D341Med (cell line): ENCODE measurements at places on chromosomes 1 and 21.

DNA sequence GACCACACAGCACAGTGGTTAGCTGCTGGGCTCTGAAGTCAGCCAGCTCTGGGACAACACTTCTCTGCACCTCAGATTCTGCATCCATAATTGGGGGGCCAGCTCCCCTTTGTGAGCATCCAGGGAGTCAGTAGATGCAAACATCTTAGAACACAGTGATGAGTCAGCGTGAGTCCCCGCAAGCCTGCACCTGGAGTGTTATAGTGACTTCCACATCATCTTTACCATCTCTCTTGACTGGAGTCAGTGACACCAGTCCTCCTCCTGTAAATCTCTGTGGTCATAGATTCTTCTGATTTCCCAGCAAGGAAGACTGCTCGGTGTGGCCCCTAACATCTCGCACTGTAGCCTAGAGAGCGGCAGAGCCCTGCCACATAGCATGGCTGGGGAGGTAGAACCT is 13.9 kb upstream of the EDN2 start:
- DNase-seq: no peak

DNA sequence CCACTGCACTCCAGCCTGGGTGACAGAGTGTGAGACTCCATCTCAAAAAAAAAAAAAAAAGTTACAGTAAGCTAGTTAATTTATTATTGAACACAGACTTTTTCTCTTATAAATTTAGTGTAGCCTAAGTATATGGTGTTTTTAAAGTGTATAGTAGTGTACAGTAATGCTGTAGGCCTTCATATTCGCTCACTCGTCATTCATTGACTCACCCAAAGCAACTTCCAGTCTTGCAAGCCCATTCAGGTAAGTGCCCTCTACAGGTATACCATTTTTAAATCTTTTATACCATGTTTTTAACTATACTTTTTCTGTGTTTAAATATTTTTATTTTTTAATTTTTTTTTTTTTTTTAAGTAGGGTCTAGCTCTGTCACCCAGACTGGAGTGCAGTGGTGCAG is 12.1 kb downstream of the POU2F1 start:
- no peak for DNase-seq

- no peak for DNase-seq
Observed at GRCh38 chr1:76144247-76144646, 69.7 kb downstream of the ST6GALNAC3 start.

DNA sequence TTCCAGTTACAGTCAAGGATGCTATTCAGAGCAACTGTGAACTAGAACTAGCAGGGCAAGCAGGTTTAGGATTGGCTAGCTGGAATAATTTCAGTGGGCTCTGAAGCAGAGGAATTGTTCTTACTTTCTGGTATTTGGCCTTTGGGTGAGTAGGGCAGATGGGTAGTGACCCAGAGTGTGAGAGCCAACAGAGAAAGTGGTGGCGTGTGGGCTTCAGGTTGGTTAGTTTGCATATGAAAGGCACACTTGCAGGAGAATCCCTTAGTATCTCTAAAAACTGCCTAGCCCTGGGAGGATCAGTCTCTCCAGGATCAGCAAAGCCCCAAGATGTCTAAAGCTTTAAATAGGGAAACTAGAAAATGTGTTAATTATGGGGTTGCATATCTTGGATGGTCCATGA is 67.6 kb upstream of the LRRC8B start:
- no peak for DNase-seq

DNA sequence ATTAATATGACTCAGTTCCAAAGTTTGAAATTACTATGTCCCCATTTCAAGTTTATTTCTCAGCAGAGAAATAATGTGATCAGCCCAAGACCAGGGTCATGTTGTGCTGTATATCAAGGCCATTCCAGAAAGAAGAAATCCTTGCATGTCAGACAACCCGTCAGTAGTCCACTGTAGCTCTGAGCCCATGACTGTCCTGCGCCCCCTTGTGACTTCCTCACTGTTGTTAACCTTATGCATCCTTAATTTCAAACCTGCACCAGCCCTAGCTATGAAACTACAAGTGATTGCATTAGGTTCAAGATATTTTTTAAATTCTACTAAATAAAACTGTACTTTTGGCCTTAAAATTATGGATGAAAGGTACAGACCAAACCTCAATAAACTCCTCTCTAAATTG is 133.0 kb downstream of the LRRC7 start:
- DNase-seq: peak; percentile 46

GRCh38 chr1:153903841-153904455 is 18.8 kb downstream of the GATAD2B start:
- DNase-seq: no peak

- DNase-seq: no peak
Observed at GRCh38 chr1:89734442-89734841, 86.4 kb upstream of the LRRC8D start.

- no peak for DNase-seq
Observed at GRCh38 chr1:201937624-201938213, 8.6 kb downstream of the LMOD1 start.

DNA sequence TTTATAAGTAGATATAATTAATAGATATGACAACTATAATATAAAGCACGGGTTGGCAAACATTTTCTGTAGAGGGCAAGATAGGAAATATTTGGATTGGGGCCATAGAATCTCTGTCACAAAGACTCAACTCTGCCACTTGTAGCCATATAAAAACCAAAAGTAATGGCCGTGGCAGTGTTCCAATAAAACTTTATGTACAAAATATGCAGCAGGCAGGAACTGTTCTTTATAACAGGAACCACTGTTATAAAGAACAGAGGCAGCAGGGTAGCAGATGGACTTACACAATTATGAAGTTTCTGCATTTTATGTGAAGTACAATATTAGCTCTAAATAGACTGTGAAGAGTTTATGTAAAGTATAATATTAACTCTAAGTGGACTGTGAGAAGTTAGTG is 16.9 kb upstream of the QSOX1 start:
- no peak for DNase-seq

DNA sequence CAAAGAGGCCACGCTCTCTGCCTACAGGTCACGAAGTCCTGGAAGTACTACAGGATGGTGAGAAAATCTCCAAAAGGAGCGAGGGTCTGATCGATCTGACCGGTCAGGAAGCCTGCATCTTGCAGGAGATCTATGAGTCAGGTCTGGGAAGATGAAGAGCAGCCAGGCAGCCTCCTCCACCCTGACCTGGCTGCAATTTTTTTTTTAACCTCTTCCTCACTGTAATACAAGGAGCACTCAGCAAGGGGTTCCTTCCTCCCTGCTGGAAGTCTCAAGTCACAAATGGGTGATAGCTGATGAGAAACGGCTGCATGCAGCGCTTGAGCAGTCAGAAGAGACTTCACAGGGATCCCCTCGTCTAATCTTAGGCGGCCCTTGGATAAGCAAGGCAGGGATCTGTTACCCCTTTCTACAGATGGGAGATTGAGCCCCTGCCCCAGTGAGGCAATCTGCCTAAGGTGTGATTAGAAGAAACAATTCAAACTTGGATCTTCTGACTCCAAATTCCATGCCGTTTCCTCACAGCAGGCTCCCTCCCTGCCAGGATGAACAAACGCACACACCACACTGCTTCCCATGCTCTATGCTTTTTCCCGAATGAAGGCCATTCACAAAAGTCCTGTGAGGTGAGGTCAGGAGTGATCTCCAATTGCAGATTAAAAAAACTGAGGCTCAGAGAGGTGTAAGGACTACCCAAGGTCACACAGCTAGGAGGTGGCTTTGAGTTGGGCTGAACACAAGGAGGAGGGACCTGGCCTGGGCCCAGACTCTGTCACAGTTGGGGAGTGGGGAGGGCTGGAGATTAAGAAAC is 48.3 kb downstream of the ECE1 start:
- no peak for DNase-seq

- no peak for DNase-seq
Observed at GRCh38 chr1:66090859-66091457, 298.3 kb downstream of the PDE4B start.

GRCh38 chr1:183075861-183076260 is 52.6 kb downstream of the LAMC1 start:
- DNase-seq: no peak

GRCh38 chr1:167483790-167484189 is 34.5 kb downstream of the CD247 start:
- no peak for DNase-seq

- no peak for DNase-seq
Observed at GRCh38 chr1:159510229-159510541, 25.6 kb downstream of the OR10J5 start.

GRCh38 chr1:6279613-6280383 is 18.9 kb upstream of the GPR153 start:
- no peak for DNase-seq

DNA sequence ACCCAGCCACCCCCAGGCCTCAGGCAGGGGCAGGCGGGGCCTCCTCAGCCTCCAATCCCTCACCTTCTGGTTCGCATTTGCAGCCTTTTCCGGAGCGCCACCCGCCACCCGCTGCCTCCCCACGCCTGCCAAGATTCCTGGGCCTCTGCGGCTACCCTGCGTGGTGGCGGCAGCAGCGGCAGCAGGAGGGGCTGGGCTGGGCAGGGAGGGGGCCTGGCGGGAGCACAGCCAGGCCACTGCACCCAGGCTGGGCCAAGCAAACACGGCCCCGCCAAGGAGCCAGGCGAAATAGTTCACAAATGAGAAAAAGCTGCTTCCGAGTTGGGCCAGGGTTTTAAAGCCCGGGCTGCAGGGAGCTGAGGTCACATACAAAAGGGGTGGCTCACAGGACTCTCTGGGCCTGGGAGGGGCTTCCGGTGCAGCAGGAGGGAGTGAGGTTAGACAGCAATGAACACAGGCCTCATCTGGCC is 9.8 kb downstream of the COL8A2 start:
- DNase-seq: no peak

GRCh38 chr21:16913010-16913409 is 599.8 kb upstream of the CXADR start:
- DNase-seq: peak; percentile 40

DNA sequence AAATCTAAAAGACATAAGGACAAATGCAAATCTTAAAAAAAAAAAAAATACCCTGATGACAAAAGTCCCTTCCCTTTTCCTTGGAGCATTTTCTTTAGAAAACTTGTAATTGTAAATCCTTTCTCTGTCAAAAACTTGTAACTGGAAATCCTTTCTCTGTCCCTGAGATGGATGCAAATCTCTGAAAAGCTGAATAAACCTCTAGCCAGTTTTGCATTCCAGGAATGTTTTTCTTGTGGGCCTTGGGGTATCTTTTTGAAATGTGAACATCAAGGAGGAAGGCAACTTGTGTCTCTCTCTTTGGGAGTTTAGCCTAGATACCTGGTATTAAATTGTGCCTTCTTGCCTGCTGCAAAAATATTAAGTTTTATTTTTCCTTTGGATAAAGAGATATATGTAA is 305.3 kb downstream of the KCNT2 start:
- DNase-seq: no peak

GRCh38 chr1:72281637-72282270 is 585 bp downstream of the NEGR1 start:
- DNase-seq: peak; percentile 18

DNA sequence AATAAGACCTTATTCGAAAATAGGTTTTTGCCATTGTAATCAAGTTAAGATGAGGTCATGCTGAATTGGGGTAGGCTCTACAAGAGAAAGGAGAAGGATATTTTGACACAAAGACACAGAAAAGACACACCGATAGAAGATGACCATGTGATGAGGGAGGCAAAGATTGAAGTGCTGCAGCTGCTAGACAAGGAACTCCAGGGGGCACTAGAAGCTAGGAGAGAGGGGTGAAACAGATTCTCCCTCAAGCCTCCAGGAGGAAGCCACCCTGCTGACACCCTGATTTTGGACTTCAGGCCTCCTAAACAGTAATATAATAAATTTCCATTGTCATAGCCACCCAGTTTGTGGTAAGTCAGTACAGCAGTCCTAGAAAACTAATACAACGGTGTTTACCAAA is 506.8 kb upstream of the CAMK1G start:
- DNase-seq: peak; percentile 43

- DNase-seq: no peak
Observed at GRCh38 chr1:206816390-206817287, 44.3 kb upstream of the IL10 start.

DNA sequence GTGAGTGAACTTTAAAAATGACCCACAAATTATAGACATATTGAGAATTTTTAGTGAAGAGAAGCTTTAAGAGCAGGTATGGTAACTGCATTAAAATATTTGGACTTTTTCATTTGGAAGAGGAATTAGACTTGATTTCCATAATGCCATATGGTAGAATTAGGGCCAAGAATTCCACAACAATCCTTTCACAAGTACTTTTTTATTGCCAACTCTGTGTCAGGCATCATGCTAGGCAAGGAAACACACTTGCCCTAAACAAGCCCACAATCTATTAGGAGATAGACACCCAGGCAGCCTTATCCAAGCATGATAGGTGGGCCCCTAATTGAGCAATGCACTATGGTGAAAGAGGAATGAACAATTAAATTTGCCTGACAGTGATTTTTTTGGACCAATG is 353.0 kb downstream of the TGFB2 start:
- no peak for DNase-seq

- peak; percentile 81 for DNase-seq
Observed at GRCh38 chr21:42513151-42513984, at the start of gene SLC37A1. Gene SLC37A1 (plus strand): TSS chr21:42513852. CDS start chr21:42518455, 4,603 bp downstream.

DNA sequence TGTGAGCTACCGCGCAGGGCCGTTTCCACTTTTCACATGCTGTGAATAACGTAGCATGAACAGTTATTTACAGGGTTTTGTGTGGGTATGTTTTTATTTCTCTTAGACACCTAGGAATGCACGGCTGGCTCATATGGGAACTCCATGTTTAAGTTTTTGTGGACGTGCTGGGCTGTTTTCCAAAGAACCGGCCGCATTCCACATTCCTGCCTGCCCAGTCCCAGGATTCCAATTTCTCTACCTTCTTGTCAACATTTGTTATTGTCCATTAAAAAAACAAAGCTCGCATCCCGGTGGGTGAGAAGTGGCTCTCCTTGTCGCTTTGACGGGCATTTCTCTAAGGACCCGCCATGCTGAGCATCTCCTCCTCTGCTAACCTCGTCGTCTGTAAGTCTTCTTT is 47.1 kb upstream of the LRRC3 start:
- no peak for DNase-seq

- DNase-seq: no peak
Observed at GRCh38 chr1:233459968-233460367, 132.4 kb downstream of the MAP3K21 start.

- no peak for DNase-seq
Observed at GRCh38 chr1:181260271-181260670, 171.8 kb downstream of the IER5 start.

- DNase-seq: no peak
Observed at GRCh38 chr1:30603081-30603858, 120.1 kb downstream of the MATN1 start.

GRCh38 chr1:45913183-45913683 is 109.8 kb downstream of the MAST2 start:
- no peak for DNase-seq

GRCh38 chr1:177809819-177810218 is 160.0 kb downstream of the SEC16B start:
- no peak for DNase-seq

DNA sequence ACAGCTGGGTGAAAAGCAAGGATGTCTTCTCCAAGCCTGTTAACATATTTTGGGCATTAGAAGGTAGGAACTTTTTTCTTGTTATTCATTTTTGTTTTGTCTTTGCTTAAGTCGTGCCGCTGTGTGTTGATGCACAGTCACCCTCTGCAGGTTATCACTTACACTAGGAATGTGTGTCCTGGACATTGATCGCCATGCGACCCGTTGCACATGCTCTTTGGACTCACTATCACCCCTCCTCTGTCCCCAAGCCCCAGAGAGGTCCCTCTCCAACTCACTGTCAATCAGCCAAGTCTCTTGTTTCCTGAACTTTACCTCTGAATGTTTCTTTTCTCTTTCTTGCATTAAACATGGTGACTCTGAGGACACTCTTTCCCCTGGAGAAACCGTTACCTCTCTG is 40.0 kb upstream of the CD101 start:
- no peak for DNase-seq
